Muscle of back (tissue), 13 donors: ENCODE measurements at places on chromosomes 16 and 17. TPM values are rescaled to one million over a fixed set of nuclear protein-coding genes. Genes with fewer than 3 reads are reported as not detected.
A peak's percentile ranks its signal among the peaks of the same experiment; 100 is the strongest.

CHD9NB gene
- 3.4 TPM for polyA plus RNA-seq

CSH2 gene
- polyA plus RNA-seq, result not detected

NHERF1 gene
- polyA plus RNA-seq, result 9.3 TPM

ENPP7 gene
- polyA plus RNA-seq, result not detected

KRT20 gene
- not detected for polyA plus RNA-seq

BCL7C gene
- polyA plus RNA-seq, result 41.4 TPM

CTRL gene
- 3.6 TPM for polyA plus RNA-seq

TMIGD1 gene
- polyA plus RNA-seq, result not detected

RRN3 gene
- 36.3 TPM for polyA plus RNA-seq

IL17C gene
- polyA plus RNA-seq, result not detected

NXN gene
- polyA plus RNA-seq, result 43.5 TPM

- DNase-seq, result no peak
These were observed 46.3 kb downstream of the MRM1 start for GRCh38 chr17:36647636-36648035.

- no peak for DNase-seq
These were observed 344.8 kb downstream of the SNX29 start for GRCh38 chr16:12321311-12321842.

GRCh38 chr17:20105539-20106280 lies 96.6 kb downstream of the SPECC1 start:
- no peak for DNase-seq

GRCh38 chr16:68284847-68285246 lies 20.5 kb downstream of the SLC7A6 start:
- peak; percentile 21 for DNase-seq

DNA sequence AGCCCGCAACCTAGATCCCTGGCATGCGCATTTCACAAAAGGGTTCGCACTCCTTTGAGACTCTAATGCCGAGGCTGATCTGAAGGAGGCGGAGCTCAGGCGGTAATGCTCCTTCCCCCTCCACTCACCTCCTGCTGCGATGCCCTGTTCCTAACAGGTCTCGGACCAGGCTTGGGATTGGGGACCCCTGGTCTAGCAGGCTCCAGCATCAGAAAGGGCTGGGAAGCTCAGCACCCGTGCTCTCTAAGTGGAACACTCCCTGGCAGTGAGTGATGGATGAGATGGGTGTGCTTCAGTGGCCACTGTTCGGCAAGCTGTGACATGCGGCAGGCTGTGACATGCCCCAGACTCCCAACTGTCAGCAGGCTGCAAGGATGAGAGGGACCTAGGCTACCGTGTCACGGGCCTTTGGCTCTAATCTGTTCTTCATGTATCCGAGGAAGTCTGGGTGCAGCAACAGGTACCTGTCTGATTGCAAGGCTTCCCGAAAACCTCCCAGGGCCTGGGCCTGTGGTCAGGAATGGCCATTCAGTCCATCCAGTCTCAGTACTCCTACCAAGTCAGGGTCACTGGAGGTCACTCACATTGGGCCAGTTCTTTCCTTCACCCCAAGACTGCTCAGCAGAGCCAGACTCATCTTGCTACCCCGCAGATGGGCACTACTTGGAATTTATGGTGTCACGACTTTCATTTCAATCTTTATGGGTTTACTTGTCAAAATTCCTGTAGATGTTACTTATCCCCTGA lies 1.3 kb upstream of the ST6GALNAC2 start:
- DNase-seq, result no peak

GRCh38 chr16:27237219-27238015 lies 31.2 kb downstream of the NSMCE1 start:
- no peak for DNase-seq

DNA sequence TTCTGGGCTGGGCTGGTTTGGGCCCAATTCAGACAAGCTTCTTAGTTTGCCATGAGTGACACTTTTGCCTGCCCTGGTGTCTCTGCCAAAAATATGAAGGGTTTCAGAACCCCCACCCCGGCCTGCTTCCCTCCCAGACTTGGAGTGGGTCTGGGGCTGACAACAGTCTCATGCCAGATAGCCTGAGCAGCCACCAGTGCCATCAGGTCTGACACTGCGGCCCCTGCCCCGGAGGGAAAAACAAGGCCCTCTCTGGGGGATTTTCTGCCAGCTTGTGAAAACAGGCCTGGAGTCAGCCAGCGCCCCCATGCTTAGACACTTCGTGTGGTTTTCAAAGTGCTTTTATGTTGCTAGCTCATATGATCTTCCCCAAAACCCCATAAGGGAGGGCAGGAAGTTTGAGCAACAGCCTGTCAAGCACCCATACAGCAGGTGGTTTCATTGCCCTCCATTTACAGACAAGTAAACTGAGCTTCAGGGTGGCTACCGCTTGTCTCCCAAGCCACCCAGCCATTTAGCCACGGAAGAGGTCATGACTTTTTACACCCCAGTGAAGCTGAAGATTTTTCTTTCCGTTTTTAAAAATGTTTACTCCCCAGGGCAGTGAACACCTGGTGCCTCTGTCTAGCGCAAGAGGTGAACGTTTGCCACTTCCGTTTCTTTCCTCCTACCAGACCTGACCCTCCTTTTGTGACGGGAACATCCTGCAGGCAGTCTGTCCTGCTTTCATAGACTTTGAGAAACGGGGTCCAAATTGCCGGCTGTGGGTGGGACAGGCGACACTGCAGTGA lies 300.6 kb downstream of the SEC14L1 start:
- no peak for DNase-seq

- peak; percentile 72 for DNase-seq
These were observed 1.3 kb upstream of the RAB40C start for GRCh38 chr16:588639-588888.

DNA sequence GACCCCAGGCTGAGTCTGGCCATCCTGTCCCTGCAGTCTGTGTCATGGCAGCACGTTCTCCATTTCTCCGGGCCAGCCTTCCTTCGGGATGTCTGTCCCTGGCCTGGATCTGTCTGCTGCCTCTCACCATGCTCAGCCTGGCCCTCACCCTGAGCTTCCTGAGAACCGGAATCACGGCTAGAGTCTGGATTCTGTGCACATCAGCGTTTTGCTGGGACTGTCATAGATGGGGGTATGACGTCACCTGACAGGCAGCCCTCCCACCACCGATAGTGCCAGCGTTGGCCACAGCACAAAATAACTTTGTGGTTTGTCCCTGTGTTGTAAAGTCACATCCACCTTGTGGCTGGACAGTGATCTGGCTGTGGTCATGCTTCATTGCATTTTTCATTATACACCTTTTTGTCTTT lies 59.2 kb downstream of the B9D1 start:
- DNase-seq, result no peak

GRCh38 chr17:64378890-64379354 lies 11.7 kb downstream of the PECAM1 start:
- DNase-seq, result no peak

DNA sequence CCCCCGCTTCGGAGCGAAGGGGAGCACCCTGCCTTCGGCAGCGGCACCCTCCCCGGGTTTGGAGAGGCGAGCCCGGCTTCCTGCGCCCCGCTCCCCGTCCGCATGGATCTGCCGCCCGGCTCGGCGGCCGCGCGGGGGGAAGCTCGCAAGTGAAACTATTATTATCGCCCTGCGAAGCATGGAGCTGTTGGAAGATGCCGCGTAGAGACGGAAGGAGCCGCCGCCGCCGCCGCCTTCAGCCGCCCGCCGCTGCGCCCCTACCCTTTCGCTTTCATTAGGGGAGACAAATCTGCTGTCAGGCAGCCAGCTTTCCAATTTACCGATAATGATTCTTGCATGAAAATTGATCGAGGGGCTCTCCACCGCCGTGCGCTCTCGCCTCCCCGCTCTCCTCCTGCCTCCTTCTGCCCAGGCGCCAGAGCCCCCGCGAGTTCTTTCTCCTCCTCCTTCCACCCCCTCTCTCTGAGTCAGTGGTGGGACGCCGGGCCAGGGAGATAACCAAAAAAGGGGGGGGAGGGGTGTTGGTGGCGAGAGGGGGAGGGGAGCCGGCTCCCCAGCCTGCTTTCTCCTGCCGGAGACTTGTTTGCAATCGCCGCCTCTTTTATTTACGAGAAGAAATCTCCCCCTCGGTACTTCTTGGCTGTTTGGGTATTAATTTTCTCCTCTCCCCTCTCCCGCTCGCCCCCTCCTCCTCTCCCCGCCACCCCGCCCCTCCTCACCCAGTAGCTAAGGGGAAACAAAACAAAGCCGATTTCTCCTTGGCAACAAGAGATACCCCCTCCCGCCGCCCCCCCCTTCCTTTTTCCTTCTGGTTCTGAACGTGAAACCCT lies 58.0 kb upstream of the GSE1 start:
- peak; percentile 72 for DNase-seq

DNA sequence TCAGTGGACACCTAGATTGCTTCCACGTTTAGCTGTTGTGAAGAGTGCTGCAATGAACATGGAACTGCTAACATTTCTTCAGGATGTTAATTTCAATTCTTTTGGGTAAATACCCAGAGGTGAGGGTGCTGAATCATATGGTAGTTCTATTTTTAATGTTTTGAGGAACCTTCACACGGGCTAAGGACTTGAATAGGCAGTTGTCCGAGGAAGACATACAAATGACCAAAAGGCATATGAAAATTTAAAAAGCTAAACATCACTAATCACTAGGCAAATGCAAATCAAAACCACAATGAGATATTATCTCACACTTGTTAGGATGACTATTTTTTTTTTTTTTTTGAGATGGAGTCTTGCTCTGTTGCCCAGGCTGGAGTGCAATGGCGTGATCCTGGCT lies 173.3 kb downstream of the PRKCB start:
- DNase-seq, result no peak

- DNase-seq, result no peak
These were observed 33.1 kb downstream of the CACNG3 start for GRCh38 chr16:24289166-24289700.

DNA sequence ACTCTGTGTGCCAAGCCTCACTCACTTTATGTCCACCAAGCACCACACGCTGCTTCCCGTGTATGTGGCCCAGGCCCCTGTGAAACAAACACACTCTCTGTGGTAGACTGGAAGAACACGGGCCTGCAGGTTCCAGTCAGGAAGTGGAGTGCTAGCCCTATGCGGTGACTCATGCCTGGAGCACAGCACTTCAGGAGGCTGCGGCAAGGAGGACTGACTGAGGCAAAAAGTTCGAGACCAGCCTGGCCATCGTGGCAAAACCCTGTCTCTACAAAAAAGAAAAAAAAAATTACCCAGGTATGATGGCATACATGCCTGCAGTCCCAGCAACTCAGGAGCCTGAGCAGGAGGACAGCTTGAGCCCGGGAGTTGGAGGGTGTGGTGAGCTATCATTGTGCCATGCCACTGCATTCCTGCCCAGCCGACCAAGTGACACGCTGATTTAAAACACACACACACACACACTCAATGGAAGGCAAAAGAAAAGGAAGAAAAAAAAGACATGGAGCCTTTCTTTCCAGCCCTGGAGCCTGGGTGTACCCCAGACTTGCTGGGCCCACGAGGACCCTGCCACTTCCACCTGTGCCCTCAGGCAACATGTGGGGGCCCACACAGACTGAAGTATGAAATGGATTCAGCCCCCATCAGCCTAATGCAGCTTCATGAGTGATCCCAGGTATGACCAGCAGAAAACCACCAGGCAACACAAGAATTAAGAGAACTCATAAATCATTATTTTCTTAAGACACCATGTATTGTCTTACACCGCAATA lies 126.6 kb downstream of the ANKRD11 start:
- no peak for DNase-seq

DNA sequence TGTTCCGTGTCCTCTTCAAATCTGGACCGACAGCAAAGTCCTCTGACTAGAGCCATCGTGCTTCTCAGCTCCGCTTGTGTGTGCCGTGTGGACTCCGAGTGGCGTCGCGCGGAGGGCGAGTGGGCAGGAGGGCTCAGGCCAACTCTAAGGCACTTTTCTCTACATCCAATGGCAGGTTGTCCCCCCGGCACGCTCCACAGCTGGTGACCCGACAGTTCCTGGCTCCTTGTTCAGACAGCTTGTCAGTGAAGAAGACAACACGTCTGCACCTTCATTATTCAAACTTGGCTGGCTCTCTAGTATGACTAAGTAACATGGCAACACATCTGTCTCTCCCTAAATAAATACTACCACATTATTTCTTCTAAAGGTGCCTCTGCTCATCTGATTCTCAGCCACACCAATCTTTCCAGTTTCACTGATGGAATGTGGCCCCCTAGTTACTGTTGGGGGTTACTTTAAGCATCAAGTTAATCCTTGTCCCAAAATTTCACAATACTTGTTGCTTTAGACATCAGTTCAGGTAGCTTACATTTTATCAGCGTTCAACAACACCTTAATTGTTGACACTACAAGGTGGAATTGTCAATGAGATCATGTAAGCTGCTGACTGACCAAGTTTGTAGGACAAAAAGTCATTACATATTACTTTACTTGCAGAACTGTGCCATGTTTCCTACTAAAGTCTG lies 15.4 kb downstream of the COG1 start:
- DNase-seq, result no peak

DNA sequence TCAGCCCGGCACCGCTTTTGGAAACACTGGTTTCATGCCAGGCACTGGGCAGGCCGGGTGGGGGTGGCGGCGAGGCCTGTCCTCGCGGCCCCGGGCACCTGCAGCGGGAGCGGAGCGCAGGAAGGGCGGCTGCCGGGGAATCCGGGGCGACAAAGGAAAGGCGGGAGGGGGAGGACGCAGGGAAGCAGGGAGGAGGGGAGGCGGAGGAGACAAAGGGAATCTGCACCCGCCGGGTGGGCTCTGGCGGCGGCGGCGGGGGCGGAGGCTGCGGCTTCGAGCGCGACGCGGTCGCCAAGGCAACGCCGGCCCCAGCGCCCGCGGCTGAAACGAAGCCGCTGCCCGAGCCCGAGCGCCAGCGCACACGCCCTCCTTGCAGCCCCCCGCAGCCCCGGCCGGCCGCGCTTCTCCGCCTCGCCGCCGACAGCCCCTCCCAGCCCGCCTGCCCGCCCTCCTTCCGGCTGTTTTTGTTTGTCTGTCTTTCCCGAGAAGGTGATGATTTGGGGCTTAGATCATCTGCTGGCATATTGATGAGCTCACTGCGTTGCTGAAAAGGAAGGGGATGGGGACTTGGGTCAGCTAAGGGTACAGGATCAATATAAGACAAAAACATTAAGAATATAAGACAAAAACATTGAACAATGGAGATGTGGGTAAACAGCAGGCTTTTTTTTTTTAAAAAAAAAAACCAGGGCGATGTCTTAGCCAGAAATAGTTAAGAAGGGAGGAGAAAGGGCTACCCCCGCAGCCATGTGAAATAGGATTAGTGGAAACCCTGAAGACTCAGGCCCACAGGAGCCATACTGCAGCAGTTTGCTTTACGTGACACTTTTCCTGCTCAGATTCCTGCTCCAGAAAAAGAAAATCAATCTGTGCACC lies 32.7 kb downstream of the CDK5R1 start:
- DNase-seq, result peak; percentile 52

- DNase-seq, result no peak
These were observed 9.5 kb downstream of the METRNL start for GRCh38 chr17:83088909-83089308.

GRCh38 chr16:13435873-13436474 lies 484.0 kb upstream of the ERCC4 start:
- DNase-seq, result no peak

- no peak for DNase-seq
These were observed 117.3 kb downstream of the IRX5 start for GRCh38 chr16:55047903-55048497.

GRCh38 chr17:75694536-75694935 lies 26.7 kb upstream of the ITGB4 start:
- DNase-seq, result no peak
